ENCODE measurements at places on chromosomes 16 and 17. TPM values are rescaled to one million over a fixed set of nuclear protein-coding genes. Genes with fewer than 3 reads are reported as not detected.

- no peak for DNase-seq
These were observed 6.7 kb upstream of the SBK1 start for GRCh38 chr16:28285649-28286048.

GRCh38 chr17:4485676-4486646 is 12.7 kb upstream of the SPNS2 start:
- DNase-seq, result no peak

DNA sequence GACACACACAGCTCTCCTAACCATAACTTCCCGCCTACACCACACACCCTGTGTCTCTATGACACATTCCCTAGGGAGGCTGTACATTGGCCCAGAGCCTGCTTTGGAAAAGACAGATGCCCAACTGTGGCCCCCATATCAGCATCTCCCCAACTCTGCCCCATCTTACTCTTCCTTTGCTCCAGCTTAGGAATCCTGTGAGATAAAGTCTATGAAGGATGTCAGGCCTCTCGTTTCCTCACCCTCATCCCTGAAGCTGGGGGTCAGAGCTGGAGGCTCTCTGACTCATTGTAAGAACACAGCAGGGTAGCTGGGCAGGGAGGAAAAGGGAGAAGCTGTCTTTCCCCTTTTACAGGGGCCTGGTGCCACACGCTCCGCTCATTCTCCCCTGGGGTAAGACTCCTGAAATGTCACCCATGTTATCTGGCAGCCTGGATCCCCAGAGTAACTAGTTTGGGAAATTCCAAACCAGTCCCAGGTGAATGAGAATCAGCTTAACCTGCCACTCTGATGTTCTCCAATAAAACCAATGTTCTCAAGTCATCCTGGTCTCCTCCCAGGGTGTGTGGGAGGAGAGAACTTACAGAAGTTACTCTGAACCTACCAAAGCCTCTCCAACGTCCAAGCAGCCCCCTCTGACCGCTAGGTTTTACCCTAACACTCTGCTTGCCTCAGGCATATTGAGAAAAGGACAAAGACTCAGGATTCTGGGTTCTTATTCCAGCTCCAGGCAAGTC is 2.8 kb downstream of the RAPGEFL1 start:
- DNase-seq, result no peak

- DNase-seq, result no peak
These were observed 147.5 kb downstream of the KCNJ12 start for GRCh38 chr17:21523497-21524210.

DNA sequence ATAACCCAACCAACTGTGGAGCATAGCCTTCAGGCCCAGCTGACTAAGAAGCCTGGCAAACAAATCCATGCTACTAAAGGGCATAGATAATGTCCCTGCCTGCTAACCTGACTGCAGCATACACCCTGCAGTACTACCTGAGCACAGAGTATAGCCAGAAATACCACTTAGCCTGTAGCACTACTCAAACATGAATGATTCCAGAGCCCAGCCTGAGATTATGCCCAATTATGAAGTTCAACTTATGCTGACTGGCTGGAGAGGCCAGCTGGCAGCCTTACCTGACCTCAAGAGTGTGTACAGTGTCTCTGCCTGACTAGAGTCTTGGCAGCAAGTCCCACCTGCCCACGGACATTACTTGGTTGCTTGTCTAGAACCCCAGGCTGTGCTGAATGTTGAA is 1265.3 kb downstream of the CDH11 start:
- DNase-seq, result no peak

DNA sequence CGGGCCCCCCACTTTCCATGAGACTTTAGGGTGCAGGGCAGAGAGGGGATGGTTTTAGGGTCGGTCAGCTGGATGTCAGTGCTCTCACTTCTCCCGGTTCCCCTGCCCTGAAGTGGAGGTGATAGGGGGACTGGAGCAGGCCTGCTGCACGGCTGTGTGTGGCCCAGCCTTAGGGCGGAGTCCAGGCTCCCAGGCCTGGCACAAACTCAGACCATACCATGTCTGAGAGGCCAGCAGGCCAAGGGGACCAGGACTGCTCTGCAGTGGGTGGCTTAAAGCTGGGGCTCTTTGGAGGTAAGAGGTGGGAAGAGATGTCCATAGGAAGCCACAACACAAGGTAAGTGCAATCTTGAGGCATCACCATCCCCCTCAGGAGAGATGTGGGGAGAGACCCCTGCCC is 8.3 kb downstream of the TFAP4 start:
- no peak for DNase-seq

GRCh38 chr17:349666-350065 is 2.9 kb downstream of the RPH3AL start:
- no peak for DNase-seq

- DNase-seq, result no peak
These were observed 10.1 kb upstream of the DHRS13 start for GRCh38 chr17:28912938-28913333.

- peak; percentile 50 for DNase-seq
These were observed 1425.1 kb upstream of the CDH8 start for GRCh38 chr16:63461248-63461841.

DNA sequence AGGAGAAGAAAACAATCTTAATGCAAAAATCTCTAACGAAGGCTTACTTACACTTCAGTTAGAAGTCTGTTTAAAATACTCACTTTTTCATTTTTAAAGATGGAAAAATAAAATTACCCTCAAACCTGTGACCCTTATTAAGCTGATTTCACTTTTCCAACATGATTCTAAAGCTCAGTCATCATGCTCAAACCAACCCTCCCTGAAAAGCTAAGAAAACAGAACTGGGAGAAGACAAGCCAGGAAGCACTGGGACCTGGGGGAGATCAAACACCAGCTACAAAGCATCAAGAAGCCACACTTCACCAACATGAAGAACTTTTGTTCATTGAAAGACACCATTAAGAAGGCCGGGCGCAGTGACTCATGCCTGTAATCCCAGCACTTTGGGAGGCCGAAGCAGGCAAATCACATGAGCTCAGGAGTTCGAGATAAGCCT is 88.8 kb downstream of the LITAF start:
- DNase-seq, result peak; percentile 24

DNA sequence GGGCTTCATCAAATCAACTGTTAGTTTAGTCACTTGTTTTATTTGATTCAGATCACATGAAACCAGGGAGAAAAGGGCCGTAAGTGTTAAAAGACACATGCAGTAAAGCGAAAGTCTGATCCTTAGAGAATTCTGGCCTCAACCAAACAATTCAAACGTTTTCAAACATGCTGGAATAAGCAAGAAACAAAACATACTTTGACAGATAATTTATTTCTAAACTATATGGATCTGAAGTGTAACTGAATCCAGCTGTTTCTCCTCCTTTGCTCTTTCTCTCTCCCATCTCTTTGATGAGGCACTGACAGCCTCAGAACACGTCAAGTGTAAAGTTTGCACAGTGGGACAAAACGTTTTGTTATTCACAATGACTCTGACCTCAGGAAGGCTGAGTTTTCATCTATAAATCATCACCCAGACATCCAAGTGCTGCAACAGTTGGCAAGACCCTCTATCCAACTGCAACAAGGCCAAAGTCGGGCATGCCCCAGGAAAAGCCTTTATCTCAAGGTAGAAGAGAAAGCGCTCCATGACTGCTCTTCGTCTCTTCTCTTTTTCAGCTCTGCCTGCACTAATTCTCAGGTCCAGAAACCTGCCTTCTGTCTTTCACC is 267.1 kb upstream of the MYOCD start:
- no peak for DNase-seq

GRCh38 chr17:43683928-43684653 is 22.4 kb upstream of the MEOX1 start:
- DNase-seq, result no peak

GRCh38 chr16:35749253-35750141 is 2290.1 kb downstream of the TP53TG3F start:
- DNase-seq, result no peak

GRCh38 chr17:18951941-18952842 is at the start of gene SLC5A10:
Gene SLC5A10, plus strand, starts transcription at chr17:18952165. Its CDS starts 41 bp downstream, at chr17:18952206.
- DNase-seq, result no peak

- DNase-seq, result no peak
These were observed 25.0 kb upstream of the SYT17 start for GRCh38 chr16:19142939-19143598.

DNA sequence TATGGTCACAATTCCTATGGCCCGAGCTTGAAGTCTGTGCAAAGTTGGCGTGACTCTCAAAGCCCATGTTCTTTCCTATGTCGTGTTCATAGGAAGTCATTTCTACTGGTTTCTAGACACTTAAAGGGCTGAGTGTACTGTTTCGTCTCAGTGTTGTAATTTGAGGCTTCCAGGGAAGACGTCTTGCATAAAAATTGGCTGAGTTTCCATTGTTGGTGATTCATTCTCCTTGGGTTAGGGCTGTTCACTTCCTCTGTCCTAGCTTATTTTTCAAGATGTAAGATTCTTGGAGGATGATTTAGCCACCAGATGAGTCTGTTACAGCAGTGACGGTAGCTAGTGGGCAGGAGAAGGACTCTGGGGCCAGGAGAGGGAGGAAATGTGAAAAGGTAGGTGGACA is 43.1 kb downstream of the PIK3R5 start:
- no peak for DNase-seq

GRCh38 chr17:80474231-80474960 is 2.0 kb downstream of the NPTX1 start:
- no peak for DNase-seq

- no peak for DNase-seq
These were observed 103.8 kb downstream of the YPEL2 start for GRCh38 chr17:59435238-59435637.

GRCh38 chr17:28118362-28118761 is 75.9 kb downstream of the NLK start:
- no peak for DNase-seq

DNA sequence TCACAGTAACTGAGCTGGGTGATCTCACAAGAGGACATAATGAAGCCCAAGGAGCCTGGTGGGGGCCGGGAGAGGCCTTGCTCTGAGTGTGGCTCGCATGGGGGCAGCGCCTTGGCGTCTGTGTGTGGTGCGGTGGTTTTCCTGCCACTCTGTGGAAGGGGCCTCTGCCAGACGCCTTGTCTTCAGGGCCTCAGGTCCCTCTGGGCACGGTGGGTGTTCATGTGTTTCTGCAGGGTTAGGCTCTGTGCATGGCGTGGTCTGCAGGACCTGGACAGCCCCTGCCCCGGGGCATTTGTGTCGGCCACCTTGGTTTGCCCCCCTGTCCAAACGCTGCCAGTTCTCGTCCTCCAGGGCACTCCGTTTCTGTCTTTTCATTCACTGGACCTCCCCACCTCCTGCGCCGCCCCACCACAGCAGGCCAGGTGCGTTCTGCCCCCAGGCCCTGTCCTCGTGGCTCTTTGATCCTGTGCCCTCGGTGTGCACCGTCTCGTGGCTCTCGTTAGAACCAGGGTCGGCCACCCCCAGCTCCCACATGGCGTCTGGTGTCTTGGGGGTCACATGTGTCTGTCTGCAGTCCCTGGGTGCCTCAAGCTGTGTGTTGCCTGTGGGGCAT is 43.7 kb upstream of the ZNF750 start:
- DNase-seq, result no peak

GRCh38 chr16:27251541-27252205 is 16.9 kb downstream of the NSMCE1 start:
- no peak for DNase-seq

DNA sequence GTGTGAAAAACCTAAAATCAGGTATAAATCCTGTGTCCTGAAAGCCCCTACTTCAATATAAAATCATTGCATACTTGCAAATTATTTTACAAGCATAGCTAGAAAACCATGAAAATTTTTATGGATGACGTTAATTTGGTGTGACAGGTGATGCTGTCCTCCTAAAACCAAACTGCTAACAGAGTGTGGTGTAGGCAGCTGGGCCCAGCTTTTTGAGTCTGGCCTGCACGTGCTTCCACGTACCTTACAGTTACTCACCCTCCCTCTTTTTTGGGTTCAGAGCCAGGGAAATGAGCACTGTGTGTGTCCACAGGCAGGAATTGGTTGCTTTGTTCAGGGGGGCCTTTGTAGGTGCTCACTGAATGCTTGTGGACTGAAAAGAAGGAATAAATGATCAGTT is 36.4 kb downstream of the CLEC16A start:
- DNase-seq, result no peak

GRCh38 chr16:28623172-28623711 is 13.4 kb upstream of the SULT1A1 start:
- no peak for DNase-seq

- DNase-seq, result no peak
These were observed 288 bp downstream of the ANKRD40CL start for GRCh38 chr17:50767030-50767429.

GRCh38 chr16:85652431-85653221 is 36.1 kb downstream of the GINS2 start:
- peak; percentile 66 for DNase-seq

GRCh38 chr17:75516619-75517296 is 430 bp downstream of the TSEN54 start:
- no peak for DNase-seq

- no peak for DNase-seq
These were observed 233.4 kb upstream of the HSBP1 start for GRCh38 chr16:83574388-83574787.

GRCh38 chr17:82841921-82842596 is 2.2 kb upstream of the ZNF750 start:
- DNase-seq, result no peak

GRCh38 chr17:78343543-78344201 is 16.2 kb downstream of the SOCS3 start:
- DNase-seq, result no peak

DNA sequence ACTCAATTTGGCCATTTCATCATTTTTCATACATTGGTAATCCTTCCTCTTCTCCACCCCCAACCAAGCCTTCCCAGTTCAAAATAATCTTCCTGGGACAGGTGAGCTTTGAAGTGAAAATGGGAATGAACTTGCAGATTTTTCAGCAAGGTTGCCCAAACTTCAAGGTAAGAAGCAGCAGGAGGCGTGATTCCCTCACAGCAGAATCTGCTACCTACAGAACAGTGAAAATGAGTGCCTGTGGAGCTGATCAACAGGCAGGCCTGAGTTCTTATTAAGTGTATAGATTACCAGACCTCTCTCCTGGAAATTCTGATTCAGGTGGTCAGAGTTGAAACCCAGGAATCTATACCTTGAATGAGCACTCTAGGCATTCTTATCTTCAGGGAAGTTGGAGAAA is 356.6 kb downstream of the RBFOX1 start:
- DNase-seq, result no peak

SMTNL2 gene
- 17.2 TPM for polyA plus RNA-seq

LHX1 gene
- polyA plus RNA-seq, result not detected

KRT40 gene
- not detected for polyA plus RNA-seq

CCT6B gene
- polyA plus RNA-seq, result 3.4 TPM

RNF135 gene
- 17.6 TPM for polyA plus RNA-seq

SLFN14 gene
- 0.60 TPM for polyA plus RNA-seq

NTN1 gene
- polyA plus RNA-seq, result 6.3 TPM

PSME3 gene
- polyA plus RNA-seq, result 73.3 TPM

GPRC5B gene
- polyA plus RNA-seq, result 32.9 TPM

SLC16A11 gene
- polyA plus RNA-seq, result 1.3 TPM

C16orf92 gene
- polyA plus RNA-seq, result not detected

NKD1 gene
- polyA plus RNA-seq, result 31.4 TPM

MLKL gene
- polyA plus RNA-seq, result 4.7 TPM

SHCBP1 gene
- polyA plus RNA-seq, result 11.4 TPM

ACE gene
- polyA plus RNA-seq, result 38.7 TPM

Data from right lung (tissue), 10 donors.